Forelimb muscle (tissue), 1 donor: ENCODE measurements at places on chromosomes 4 and X.

DNA sequence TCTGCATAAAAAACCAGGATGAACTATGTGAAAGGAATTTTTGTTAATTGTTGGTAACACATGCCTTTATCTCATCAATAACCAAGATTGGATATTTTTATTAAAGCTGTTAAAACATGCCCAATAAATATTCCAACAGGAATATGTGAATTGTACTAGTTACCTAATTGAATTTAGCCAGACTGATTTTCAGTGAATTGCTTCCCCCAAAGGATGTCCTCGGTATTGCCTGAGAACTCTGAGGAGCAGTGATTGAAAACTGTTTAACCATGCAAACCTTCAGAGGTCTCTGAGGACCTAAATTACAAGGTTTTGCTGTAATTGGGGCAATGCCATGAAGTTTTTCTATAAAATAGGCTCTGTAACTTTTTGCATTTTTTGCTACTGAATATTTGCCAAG is 66.6 kb downstream of the BLTP1 start:
- DNase-seq: no peak

- DNase-seq: no peak
Measured at GRCh38 chrX:69065451-69065850, 99.8 kb downstream of the PJA1 start.

DNA sequence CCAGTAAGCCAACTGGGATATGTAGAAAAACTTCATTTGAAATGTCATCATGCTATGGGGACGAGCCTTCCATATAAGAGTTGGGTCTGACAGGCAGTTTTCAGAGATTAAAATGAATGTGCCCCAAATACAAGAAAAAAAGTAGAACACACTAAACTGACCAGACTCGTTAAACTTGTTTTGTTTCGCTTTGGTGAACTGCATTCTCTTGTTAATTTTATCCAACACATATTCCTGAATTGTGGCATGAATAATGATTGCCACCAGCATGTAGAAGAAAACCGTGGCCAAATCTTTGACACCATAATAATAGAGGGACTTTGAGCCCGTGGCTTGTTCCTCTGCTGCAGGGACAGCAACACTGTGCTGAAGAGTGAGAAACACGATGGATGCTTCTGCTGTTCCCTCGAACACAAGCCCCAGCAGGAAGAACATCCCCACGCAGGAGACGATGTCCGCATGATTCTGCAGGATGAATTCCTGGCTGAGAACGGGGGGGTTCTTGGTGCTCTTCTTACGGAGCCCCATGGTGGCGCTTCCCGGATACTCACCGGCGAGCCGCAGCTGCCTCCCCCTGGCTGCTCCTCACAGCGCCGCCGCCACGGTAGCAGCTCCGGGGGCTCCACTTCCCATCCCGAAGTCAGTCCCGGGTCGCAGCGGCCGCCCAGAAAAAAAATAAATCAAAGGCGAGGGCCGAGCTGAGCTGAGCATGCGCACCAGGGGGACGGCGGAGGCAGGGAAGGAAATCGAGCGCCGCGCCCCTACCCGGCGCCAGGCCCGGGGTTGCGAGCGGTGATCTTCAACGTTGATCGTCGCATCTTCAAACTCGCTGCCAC is at the start of gene TRAM1L1:
Gene TRAM1L1, minus strand, starts transcription at position 711 of the 836 bp plus-strand sequence. Its CDS starts 183 bp downstream, at position 528.
- DNase-seq: peak; percentile 22

DNA sequence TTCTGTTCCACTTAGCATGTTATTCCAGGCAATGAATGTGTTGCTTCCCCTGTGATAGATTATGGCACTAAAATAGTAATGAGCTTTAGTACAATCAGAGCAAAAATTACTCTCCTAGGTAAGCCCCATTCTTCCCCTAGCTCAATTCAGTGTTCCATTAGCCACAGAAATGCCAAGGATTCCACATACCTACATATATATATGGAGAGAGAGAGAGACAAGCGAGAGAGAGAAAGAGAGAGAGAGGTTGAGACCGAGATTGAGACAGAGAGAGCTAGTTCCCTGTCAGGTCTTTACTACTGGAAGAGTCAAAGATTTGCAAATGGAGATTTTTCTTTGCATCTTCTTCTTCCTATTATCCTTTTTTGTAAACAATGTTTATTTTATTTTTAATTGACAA is 8.7 kb downstream of the LIMCH1 start:
- no peak for DNase-seq

DNA sequence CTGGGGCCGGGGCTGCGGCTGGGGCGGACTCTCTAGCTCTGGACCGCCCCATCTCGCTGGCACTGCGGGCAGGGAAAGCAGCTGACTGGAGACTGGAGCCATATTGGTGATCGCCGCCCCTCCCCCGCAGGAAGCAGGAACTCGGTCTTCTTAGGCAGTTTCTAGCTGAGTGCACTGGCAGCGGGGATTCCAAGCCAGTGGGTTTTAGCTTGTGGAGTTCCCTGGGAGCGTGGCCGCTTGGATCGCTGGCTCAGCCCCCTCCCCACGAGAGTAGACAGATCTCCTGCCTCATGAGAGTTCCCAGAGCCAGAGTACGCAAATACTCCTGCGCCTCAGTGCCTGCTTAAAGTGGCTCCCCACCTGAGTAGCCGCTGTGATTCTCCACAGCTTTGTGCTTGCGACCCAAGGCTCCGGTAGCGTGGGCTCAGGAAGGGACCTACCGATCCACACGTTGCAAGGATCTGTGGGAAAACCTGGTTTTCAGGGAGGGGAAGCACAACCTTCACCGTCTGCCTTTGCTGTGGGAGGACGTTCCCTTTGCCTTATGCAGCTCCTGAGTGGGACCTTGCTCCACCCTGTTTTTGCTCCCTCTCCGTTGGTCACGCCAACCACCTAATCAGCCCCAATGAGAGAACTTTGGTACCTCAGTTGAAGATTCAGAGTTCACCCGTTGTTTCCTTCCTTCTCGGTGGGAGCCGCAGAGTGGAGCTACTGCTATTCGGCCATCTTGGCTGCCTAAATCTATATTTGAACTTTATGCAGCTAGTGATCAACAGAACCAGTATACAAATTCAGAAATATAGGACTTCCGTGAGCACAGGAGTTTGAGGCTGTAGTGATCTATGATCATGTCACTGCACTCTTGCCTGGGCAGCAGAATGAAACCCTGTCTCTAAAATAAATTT is 803.9 kb upstream of the PCDH10 start:
- no peak for DNase-seq

DNA sequence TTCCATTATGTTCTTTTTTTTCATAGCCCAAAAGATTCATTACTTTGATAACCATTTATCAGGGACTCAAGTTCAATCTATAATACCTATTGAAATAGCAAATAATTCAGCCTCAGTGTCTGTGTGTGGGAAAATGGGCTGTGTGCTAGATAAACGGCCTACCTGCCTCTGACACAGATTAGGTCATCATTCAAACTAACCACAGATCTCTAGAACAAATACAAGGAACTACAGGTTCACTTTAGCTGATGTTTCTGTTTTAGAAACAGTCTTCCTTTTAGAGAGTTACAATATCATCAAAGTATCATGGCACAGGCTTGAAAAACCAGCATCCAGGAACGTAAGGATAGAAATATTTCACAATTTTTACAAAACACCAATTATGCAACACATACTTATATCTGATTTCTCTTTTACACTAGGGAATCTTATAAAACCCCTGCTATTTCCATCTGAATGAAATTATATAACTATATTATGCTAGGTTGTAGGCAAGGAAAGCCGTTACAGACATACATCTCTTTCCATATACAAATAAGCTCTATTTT is 56.6 kb upstream of the MAB21L2 start:
- DNase-seq: no peak

- no peak for DNase-seq
Measured at GRCh38 chr4:48329193-48329592, 12.1 kb upstream of the SLAIN2 start.

DNA sequence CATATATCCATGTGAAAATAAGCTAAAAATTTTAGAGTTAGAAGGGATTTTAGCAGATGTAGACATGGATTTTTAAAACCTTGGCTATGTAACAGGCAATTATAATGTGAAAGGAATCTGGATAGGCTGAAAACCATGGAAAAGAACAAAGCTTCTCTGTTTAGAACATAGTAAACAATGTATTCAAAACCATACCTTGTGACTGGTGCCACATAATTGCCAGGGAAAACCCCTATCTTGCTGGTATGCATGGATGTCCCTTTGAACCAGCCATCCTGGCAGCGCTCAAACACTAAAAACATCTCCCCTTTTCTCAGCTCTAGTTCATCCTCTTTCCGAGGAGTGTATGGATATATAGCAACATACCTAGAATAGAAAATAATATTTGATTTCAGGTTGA is 110.6 kb upstream of the CBR4 start:
- no peak for DNase-seq

DNA sequence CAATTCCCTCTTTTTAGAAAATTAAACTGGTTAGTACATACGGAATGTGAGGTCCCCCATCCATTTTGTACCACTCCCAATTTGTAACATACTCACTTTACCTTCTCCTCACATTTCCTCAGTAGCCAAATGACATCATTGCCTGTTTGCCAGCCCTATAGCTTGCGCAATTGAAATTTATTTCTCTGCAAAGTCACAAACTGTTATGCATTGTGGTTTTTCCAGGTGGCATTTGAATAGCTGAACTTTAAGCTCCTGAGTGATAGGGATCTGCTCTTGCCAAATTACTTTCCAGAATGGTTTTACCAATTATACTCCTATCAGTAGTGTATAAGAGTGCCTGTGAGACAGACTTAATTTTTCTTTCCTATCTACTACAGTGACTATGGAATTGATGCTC is 7.7 kb downstream of the COL4A5 start:
- DNase-seq: no peak

- DNase-seq: no peak
Measured at GRCh38 chr4:56971383-56971782, 6.0 kb downstream of the NOA1 start.

- no peak for DNase-seq
Measured at GRCh38 chr4:129342819-129343408, 247.0 kb downstream of the C4orf33 start.

GRCh38 chr4:187204389-187204918 is 480.8 kb upstream of the FAT1 start:
- no peak for DNase-seq

- DNase-seq: no peak
Measured at GRCh38 chrX:12790885-12791256, 341 bp upstream of the PRPS2 start.

DNA sequence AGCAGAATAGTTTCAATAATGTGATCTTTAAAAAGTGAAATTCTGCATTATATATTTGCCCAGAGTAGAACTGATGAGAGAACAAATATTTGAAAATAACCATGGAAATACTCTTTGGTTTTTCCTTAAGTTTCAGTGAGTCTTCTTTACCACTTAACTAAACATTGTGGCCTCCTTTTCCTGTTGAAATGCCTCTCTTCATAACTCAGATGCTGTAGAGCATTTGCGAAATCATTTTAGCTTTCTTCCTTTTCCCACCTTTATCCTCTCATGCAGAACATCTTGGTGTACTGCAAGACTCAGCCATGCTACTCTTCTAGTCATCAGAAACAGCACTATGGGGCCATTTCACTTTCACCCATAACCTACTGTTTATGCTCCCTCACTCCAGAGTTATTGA is 48.2 kb downstream of the CASK start:
- no peak for DNase-seq

GRCh38 chrX:146604196-146604595 is 205.4 kb upstream of the CXorf51B start:
- DNase-seq: no peak

GRCh38 chr4:26334366-26334765 is 13.6 kb downstream of the RBPJ start:
- no peak for DNase-seq

- no peak for DNase-seq
Measured at GRCh38 chr4:134499074-134499473, 297.5 kb upstream of the PABPC4L start.

DNA sequence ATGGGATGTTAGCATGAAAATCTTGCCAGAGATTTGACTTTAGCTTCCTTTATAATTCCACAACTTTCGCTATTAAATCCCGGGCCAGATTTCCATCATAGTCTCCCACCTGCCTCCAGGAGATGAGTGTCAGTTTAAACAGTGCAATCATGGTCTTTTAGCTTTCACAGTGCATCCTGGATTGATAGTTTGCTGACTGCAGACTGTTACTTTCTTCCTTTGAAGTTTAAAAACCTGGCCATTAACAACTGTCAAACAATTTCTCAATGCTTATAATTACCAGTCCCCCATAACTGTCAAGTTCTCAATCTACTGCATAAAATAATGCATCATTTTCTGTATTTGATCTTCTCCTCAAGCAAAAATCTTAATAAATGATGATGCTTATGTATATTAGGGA is 108.4 kb upstream of the FSTL5 start:
- DNase-seq: no peak

DNA sequence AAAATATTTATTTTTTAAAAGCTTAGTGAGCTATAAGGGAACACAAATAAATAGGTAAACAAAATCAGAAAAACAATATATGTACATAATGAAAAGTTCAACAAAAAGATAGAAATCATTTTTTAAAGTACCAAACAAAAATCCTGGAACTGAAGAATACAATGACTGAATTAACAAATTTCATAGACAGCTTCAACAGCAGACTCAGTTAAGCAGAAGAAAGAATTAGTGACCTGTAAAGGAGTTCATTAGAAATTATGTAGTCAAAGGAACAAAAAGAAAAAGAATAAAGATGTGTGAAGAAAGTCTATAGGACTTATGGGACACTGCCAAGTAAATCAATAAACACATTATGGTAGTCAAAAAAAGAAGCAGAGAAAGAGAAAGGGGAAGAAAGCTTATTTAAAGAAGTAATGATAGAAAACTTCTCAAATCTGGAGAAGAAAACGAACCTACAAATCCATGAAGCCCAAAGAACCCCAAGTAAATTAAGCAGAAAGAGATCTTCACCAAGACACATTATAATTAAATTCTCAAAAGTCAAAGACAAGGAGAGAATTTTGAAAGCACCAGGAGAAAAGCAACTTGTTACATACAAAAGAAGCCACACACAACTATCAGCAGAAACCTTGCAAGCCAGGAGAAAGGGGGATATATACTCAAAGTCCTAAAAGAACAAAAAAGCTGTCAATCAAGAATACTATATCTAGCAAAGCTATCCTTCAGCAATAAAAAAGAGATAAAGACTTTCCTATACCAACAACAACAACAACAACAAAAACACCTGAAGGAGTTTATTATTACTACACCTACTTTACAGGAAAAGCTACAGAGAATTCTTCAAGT is 338.9 kb downstream of the PTTG2 start:
- DNase-seq: no peak

GRCh38 chr4:176258135-176258534 is 10.9 kb downstream of the ASB5 start:
- no peak for DNase-seq

DNA sequence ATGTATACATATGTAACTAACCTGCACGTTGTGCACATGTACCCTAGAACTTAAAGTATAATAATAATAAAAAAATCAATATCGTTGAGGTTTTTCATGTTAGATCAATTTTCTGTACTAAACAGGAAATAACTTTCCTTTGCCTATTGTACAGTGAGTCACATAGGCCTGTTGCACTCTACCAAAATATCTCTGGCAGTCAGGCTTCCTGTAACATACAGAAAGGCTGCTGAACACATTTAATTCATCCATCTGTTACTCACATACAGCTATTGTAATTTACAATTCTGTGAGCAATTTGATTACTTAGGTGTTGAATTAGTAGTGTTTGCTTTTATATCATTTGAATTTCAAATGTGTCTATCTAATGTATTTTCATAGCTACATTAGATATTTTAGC is 427.8 kb downstream of the TMA16 start:
- no peak for DNase-seq
